ENCODE measurements at places on chromosomes 11 and 22. TPM values are rescaled to one million over a fixed set of nuclear protein-coding genes. Genes with fewer than 3 reads are reported as not detected.

- DNase-seq = no peak
- H3K27ac ChIP-seq = peak overlapping the region; percentile 37
- H3K27me3 ChIP-seq = no peaks in the 10 kb centered on the region
These were observed 3.1 kb downstream of the PANX1 start for GRCh38 chr11:94131718-94132115.

- peaks cover 4% of the 10 kb centered on the region for H3K27me3 ChIP-seq
- no peaks in the 10 kb centered on the region for H3K36me3 ChIP-seq
- no peak overlapping the region for H3K27ac ChIP-seq
- DNase-seq = no peak
- H3K4me3 ChIP-seq = no peak overlapping the region
These were observed 149.0 kb downstream of the CEP164 start for GRCh38 chr11:117476531-117477142.

DNA sequence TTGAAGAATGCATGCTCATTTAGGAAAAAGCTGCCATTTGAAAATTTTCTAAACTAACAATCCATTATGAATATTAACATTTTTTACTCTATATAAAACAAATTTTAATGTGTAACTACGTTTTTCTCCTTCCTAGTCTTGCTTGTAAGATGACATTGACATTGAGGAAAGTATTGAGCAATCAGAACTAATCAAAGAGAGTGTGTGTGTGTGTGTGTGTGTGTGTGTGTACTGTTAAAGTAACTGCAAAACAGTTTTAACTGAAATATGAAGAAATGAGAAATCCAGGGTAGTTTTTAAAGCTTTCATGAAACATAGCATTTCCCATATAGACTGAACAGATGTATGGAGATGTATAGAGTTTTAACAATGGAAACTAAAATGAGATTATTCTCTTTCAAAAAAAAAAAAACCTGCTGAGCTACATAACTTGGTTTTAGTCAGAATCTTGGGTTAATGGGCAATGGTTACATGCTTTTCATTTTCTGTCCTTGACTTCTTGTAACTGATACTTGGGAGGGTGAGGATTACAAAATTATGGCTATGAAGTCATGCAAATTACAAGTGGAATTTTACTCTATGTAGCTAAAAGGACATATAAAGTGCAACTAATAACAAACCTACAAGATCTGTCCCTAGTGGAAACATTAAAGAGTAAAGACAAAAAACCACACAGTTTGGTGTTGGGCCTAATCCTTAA lies 2.0 kb downstream of the PDGFD start:
- H3K27ac ChIP-seq = no peak overlapping the region
- H3K36me3 ChIP-seq = no peaks in the 10 kb centered on the region
- no peak for DNase-seq
- H3K4me3 ChIP-seq = no peak overlapping the region
- no peaks in the 10 kb centered on the region for H3K27me3 ChIP-seq

- no peak for DNase-seq
- no peak overlapping the region for H3K27ac ChIP-seq
- no peaks in the 10 kb centered on the region for H3K36me3 ChIP-seq
- H3K27me3 ChIP-seq = no peaks in the 10 kb centered on the region
- no peaks in the 10 kb centered on the region for H3K4me1 ChIP-seq
These were observed 65.4 kb downstream of the OTOG start for GRCh38 chr11:17612221-17613188.

DNA sequence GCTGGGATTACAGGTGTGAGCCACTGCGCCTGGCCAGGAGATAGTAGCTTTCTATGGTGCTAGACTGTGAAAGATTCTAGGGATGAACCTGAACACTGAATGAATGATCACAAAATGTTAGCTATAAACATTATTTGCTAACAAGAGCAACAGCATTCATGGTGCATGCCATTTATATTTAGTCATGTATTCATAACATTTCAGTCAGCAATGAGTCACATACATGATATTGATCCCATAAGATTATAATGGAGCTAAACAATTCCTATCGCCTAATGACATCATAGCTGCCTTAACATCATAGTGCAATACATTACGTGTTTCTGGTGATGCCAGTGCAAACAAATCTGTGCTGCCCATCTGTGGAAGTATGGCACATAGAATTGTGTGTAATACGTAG lies 164.1 kb downstream of the ARHGAP42 start:
- H3K4me3 ChIP-seq = no peak overlapping the region
- H3K4me1 ChIP-seq = peaks cover 16% of the 10 kb centered on the region
- peak; percentile 45 for DNase-seq
- H3K36me3 ChIP-seq = no peaks in the 10 kb centered on the region

- H3K27me3 ChIP-seq = peaks cover 7% of the 10 kb centered on the region
- no peak overlapping the region for H3K4me3 ChIP-seq
- no peaks in the 10 kb centered on the region for H3K4me1 ChIP-seq
- no peaks in the 10 kb centered on the region for H3K36me3 ChIP-seq
- no peak overlapping the region for H3K27ac ChIP-seq
- DNase-seq = peak; percentile 24
These were observed 56.3 kb upstream of the TCF20 start for GRCh38 chr22:42326801-42327200.

- H3K27me3 ChIP-seq = no peaks in the 10 kb centered on the region
- H3K4me1 ChIP-seq = no peaks in the 10 kb centered on the region
- H3K27ac ChIP-seq = no peak overlapping the region
- no peak overlapping the region for H3K4me3 ChIP-seq
These were observed 8.8 kb downstream of the RBM14 start for GRCh38 chr11:66625041-66625751.

DNA sequence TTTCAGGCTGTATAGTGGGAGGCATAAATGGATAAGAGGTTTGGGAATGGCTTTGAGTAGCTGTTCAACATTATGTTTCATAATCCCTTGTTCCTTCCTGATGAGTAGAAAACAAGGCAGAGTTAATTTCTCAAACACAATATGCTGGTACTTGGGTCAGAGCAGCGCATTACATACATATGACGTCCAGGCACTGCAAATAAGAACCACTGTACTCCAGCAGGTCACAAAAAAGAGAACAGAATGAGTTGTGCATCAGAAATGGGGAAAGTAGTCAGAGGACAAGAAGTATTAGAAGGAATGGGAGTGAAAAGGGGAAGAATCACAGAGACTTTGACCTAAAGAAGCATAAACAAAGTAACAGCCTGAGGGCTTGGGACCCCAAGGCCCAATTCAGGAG lies 44.0 kb upstream of the RDX start:
- no peaks in the 10 kb centered on the region for H3K27me3 ChIP-seq
- peaks cover 3% of the 10 kb centered on the region for H3K4me1 ChIP-seq
- H3K36me3 ChIP-seq = no peaks in the 10 kb centered on the region
- no peak overlapping the region for H3K27ac ChIP-seq
- H3K4me3 ChIP-seq = no peak overlapping the region

DNA sequence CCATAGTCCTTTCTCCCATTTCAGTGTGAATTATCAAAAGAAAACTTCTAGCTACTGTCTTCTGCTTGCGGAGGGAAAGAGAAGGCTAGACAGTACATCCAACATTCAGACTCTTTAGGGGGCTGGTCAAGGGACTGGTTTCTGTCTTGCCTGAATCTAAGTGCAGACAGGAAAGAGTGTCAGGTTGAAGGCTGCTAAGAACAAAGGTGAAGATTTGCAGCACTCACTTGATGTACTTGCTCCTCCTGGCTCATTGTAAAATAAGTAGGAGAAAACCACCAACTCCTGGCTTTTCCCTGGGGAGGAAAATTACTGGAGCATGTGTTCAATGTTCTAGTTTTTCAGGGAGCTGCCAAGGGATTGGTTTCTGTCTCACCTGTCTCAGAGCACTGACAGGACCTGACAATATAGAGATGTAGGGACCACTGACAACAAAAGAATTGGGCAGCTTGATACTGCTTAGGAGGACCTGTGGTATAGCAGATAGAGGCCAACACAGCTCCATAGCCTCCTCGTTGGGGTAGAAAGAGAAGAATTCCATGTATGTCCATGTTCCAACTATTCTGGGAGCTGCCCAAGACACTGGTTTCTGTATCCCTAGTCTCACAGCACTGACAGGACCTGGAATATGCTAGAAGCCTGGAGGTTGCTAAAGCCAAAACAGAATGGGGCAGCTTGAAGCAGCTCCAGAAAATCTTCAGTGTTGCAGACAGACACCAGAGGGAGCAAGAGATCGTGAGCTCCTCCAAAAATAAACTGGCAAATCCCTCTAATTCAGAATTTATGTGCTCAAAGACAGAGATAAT lies 39.7 kb upstream of the MMP12 start:
- DNase-seq = peak; percentile 20
- no peaks in the 10 kb centered on the region for H3K27me3 ChIP-seq
- no peaks in the 10 kb centered on the region for H3K36me3 ChIP-seq
- no peak overlapping the region for H3K27ac ChIP-seq
- H3K4me1 ChIP-seq = no peaks in the 10 kb centered on the region

DNA sequence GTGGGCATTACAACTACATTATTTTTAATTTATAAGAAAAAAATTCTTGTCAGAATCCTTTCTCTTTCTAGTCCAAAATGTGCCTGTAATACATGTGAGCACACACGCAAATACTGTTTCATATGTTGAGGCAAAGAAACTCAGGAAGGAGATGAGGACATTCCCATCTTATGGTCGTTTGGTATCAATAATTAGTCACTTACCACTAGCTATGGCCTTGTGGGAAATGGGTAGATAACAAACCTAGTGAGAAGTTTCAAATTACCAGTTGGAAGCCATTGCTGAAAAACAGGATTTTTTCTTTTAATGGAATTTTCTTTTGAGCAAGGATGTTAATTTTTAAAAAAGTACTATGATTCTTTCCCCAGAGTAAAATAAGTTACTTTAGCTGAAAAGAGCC lies 25.7 kb downstream of the AMOTL1 start:
- H3K27ac ChIP-seq = peak overlapping the region; percentile 99
- no peaks in the 10 kb centered on the region for H3K27me3 ChIP-seq
- DNase-seq = peak; percentile 91

DNA sequence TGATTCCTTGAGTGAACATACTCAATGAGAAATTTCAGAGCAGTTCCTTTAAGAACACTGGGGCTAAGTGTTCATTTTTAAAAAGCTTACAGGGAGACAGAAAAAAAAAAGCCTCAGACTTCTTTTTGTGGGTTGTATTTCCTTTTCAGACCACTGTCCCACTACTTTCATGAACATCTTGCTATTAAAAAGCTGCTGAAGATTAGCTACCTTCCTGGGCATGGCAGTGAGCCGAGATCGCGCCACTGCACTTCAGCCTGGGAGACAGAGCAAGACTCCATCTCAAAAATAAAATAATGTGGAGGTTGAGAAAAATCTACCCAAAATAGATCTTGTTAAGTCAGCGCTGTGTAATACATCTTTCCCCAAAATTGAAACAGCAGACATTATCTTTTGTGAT lies 10.8 kb downstream of the TRAF6 start:
- H3K36me3 ChIP-seq = peaks cover 20% of the 10 kb centered on the region
- DNase-seq = no peak
- H3K4me1 ChIP-seq = peaks cover 26% of the 10 kb centered on the region
- H3K4me3 ChIP-seq = no peak overlapping the region
- H3K27ac ChIP-seq = peak overlapping the region; percentile 21

DNA sequence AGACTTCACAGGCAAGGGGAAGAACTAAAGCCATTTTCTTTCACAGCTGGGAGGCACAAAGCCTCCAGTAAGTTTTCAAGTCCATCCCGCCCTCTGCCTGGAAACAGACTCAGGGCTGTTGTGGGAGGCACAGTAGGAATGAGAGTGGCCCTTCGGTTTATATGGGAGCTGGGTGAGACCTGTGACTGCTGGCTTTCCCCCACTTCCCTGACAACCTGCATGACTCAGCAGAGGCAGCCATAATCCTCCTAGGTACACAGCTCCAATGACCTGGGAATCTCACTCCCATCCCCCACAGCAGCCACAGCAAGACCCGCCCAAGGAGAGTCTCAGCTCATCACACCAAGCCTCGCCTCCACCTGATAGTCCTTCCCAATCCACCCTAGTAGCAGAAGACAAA lies 12.1 kb upstream of the TMEM45B start:
- H3K4me1 ChIP-seq = no peaks in the 10 kb centered on the region
- no peaks in the 10 kb centered on the region for H3K27me3 ChIP-seq
- no peak for DNase-seq
- no peaks in the 10 kb centered on the region for H3K36me3 ChIP-seq

DNA sequence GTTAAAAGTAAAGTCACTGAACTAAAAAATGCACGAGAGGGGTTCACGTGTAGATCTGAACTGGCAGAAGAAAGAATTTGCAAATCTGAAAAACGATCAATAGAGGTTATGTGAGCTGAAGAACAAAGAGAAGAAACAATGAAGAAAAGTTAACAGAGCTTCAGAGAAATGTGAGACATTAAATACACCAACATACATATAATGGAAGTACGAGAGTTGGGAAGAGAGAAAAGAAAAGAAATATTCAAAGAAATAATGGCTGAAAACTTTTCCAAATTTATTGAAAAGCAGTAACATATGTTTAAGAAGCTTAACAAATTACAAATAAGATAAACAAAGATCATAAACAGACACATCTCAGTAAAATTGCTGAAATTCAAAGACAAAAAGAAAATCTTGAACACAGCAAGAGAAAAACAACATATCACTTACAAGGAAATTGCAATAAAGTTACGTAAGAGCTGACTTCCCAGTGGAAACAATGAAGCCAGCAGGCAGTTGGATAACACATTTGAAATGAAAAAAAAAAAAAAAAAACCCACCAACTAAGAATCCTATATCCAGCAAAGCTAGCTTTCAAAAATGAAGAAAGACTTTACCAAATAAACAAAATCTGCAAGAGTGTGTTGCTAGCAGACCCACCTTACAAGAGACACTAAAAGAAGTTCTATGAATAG lies 56.8 kb downstream of the EMSY start:
- no peak overlapping the region for H3K4me3 ChIP-seq
- no peaks in the 10 kb centered on the region for H3K27me3 ChIP-seq
- H3K4me1 ChIP-seq = no peaks in the 10 kb centered on the region

GRCh38 chr11:28618416-28618815 lies 510.2 kb downstream of the METTL15 start:
- peaks cover 17% of the 10 kb centered on the region for H3K4me1 ChIP-seq
- no peaks in the 10 kb centered on the region for H3K27me3 ChIP-seq
- no peak overlapping the region for H3K27ac ChIP-seq
- no peak overlapping the region for H3K4me3 ChIP-seq
- DNase-seq = peak; percentile 10

DNA sequence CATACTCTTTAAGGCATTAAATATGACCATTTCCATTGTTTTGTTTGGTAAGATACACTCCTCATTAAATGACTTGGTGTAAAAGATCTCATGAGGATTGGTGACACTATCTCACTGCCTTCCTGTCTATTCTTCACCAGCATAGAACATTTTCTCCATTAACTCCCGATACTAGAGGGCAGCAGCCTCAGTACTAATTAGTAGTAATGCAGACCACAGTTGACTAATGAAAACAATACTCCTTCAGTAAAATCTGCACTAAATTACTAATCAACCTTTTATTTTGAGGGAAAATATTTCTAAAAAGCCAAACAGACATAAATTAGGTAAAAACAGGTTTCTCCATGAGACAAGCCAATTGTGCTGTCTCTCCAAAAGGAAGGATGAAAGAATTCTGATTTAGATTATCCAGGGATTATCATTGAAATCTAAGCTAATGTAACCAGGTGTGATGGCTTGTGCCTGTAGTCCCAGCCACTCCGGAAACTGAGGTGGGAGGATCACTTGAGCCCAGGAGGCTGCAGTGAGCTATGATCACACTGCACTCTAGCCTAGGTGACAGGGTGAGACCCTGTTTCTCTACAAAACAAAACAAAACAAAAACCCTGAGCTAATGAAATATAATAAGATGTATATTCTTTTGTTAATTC lies 9.4 kb downstream of the PGM2L1 start:
- DNase-seq = no peak
- no peak overlapping the region for H3K4me3 ChIP-seq
- H3K27ac ChIP-seq = no peak overlapping the region
- H3K27me3 ChIP-seq = no peaks in the 10 kb centered on the region

- no peaks in the 10 kb centered on the region for H3K36me3 ChIP-seq
- no peaks in the 10 kb centered on the region for H3K27me3 ChIP-seq
- no peak overlapping the region for H3K27ac ChIP-seq
- no peaks in the 10 kb centered on the region for H3K4me1 ChIP-seq
These were observed 860.8 kb downstream of the TBC1D22A start for GRCh38 chr22:47623066-47623762.

The VSIG10L2 gene
- total RNA-seq = not detected

The DGCR2 gene
- total RNA-seq = 48.4 TPM

The HIKESHI gene
- total RNA-seq = 42.3 TPM
